EL (cell line): ENCODE measurements at places on chromosomes 3 and 15.

GRCh38 chr15:84921121-84921520 lies 36.7 kb downstream of the SLC28A1 start:
- DNase-seq = peak; percentile 27

GRCh38 chr3:122258757-122259371 lies 66.2 kb upstream of the CSTA start:
- peak; percentile 68 for DNase-seq

GRCh38 chr15:33858836-33859235 lies 109.5 kb upstream of the CHRM5 start:
- no peak for DNase-seq

GRCh38 chr15:80970658-80971057 lies 19.0 kb downstream of the MESD start:
- no peak for DNase-seq

- DNase-seq = peak; percentile 59
These were observed 393.1 kb downstream of the DIPK2A start for GRCh38 chr3:144364737-144365136.

DNA sequence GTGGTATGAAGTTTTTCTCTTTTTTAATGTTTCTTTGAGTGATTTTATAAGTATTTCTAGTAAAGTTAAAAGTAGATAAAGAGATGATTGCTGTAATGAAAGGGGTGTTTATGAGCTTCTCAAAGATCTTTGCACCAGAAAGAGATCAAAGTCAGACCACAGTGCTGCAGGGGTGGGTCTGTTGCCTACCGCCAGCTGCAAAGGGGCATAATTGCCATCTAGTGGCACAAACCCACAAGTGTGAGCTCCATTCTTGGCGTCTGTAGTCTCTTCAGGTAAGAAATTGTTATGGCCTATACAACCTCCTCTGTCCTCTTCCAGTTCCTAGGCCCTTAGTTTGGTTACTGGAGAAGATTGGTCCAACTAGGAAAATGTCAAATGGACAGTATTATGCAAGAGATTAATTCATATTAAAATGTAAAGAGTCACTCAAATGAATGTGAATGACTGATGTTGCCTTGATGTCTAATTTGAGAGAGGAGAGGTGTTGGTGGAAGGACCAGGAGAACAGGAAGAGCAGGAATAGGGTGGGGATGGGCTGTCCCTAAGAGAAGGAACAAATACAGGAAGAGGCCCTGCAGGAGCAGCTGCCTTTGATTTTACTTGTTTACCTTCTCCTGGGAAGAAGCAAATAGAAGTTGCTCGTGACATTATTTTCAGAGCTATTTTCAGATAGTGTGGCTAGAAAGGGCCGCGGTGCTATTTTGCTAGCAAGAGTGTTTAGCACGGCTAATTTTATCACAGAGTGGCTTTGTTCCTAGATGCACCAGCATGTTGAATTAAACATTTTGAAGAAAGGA lies 53.0 kb upstream of the GSK3B start:
- no peak for DNase-seq

DNA sequence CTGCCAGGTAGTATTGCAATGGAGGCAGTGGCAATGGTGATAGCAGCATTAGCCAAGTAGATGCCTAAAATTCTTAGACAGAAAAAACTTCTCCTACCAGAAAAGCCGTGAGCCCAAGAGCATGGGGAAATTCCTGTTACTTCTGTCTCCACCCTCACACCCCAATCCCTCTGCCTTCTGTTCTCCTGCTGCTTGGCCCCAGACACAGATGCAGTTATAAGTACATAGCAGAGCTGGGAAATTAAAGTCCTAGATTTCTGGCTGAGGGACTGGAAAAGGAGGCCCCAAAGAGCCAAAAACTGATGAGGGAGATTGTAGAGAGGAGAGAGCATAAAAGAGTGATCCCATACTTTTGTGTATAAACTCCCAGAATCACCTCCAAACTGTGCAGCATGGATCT lies 166.9 kb downstream of the SMAD6 start:
- DNase-seq = no peak

DNA sequence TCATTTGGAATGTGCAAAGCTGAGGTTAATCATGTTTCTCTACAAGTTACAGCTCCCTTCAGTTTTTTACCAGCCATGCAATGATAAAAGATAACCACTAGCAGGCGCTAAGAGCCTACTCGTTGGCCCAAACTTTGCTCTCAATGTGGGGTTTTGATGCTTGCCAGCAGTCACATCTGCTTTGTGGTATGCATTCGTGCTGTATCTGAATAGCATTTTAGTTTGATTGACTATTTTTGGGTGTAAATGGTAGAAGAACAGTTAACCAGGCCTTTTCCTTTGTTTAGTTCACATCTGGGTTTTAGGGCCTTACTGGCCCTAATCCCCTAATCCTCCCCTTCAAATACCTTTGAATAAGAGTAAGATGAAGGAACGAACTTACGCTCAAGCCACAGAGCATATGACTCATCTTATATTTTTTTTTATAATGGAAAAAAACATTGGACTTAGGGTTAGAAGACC lies 4.4 kb upstream of the CLDN11 start:
- DNase-seq = peak; percentile 85

DNA sequence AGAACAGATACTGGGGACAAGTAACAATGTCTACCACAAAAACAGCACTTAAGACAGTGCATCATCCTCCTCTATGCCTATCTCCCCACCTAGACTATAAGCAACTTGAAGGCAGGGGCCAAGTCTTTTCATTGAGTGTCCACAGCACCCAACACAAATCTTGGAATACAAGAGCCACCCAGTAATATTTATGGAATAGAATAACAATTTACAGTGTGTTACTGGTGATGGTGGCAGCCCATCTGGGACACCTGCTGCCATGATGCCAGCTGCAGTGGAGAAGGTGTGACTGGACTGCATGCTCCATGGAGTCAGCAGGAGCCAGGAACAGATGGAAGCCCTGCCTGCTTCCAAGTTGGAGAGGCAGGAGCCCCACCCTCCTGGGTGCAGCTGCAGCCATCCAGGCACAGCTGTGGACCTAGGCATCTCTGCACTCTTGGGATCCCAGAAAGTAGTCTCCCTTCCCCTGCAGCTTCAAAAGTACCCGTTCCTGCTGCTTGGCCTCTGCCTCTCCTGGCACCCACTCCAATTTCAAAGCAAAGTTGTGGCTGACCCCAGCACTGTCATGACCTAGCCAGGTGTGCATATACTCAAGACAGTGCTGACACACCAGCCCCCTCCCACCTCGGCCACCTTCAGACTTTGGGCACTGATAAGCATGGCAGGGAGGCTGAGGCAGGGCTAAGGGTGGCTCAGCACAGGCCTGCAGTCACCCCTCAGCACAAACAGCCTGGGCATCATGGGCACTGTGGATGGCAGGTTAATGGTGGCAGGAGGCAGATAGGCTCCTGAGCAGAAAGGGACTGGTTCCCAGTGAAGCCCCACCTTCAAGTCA lies 94.5 kb downstream of the TPRA1 start:
- no peak for DNase-seq

GRCh38 chr15:88498996-88499395 lies 31.5 kb downstream of the MRPS11 start:
- DNase-seq = no peak

DNA sequence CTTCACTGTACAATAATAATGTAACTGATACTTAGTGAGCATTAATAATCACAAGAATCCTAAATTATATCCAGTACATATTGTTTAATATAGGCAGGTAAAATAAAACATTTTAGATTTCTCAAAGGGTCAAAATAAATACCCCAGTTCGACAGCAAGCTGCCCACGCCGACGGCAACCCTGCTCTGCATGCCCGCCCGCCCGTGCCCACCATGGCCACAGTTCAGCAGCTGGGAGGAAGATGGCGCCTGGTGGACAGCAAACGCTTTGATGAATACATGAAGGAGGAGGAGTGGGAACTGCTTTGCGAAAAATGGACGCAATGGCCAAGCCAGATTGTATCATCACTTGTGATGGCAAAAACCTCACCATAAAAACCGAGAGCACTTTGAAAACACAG lies 22.9 kb downstream of the BTBD1 start:
- DNase-seq = no peak

GRCh38 chr3:130430266-130430665 lies 84.8 kb downstream of the COL6A5 start:
- DNase-seq = no peak

DNA sequence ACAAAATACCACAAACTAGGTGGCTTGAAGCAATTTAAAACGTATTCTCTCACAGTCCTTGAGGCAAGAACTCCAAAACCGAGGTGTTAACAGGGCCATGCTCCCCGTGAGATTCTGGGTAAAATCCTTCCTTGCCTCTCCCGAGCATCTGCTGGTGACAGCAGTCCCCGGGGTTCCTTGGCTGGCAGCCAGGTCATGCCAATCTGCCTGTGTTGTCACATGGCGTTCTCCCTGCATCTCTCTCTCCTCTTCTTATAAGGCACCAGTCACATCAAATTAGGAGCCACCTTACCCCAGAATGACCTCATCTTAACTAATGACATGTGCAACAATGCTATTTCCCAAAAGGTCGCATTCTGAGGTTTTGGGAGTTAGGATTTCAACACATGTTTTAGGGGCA lies 26.3 kb upstream of the LRRN1 start:
- DNase-seq = no peak

GRCh38 chr3:160686955-160687535 lies 10.1 kb downstream of the ARL14 start:
- peak; percentile 36 for DNase-seq

DNA sequence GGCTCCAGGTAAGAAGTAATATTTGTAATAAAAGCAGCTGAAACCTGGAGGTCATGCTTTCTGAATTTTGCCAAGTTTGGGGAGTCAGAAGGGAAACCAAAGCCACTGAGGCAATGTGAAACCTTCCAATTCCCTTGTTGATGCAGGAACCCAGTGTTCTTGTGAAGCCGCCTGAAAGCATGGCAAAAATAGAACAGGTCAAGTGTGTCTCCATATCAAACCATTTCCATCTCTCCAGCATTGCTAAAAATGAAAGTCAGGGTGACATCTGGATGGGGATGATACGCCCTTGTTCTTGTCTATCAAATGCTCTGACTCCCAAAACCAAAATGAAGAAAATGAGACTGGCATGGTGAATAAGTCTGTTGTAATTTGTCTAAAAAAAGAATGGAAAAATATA lies 362.5 kb downstream of the VPS13C start:
- DNase-seq = no peak

- peak; percentile 74 for DNase-seq
These were observed 18.2 kb downstream of the ABTB1 start for GRCh38 chr3:127690823-127691452.

GRCh38 chr3:20935791-20936190 lies 749.8 kb upstream of the SGO1 start:
- peak; percentile 1 for DNase-seq

DNA sequence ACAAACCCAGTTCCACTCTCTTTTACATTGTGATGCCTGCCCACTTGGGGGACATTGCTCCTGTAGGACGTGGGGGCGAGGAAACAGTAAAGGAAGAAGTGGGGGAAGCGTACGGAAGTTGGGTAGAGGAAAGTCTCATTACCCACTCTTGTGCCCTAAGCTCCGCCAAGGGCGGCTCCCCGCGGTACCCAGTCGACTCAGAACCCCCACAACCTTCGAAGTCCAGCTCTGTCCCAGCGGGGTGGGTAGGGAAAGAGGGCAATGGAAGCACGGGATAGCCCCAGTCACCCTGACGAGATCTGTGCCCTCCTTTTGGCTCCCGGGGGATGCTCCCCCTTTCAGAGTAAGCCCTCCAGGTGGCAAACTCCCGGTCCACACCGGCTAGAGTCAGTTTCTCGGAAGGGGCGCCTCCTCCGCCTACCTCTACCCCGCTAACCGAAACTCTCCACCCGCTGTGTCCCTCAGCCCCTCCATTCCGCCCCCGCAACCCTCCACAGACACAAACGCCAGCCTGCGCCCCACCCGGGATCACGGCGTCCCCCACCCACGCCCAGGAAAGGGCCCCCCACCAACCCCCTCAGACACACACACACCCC lies 527 bp downstream of the CSNK1G1 start:
- DNase-seq = peak; percentile 33

GRCh38 chr3:1766384-1766783 lies 332.3 kb upstream of the CNTN4 start:
- no peak for DNase-seq

- DNase-seq = peak; percentile 42
These were observed 107.1 kb downstream of the OXSM start for GRCh38 chr3:25897019-25897418.

GRCh38 chr3:14486460-14486859 lies 53.7 kb downstream of the GRIP2 start:
- DNase-seq = no peak

DNA sequence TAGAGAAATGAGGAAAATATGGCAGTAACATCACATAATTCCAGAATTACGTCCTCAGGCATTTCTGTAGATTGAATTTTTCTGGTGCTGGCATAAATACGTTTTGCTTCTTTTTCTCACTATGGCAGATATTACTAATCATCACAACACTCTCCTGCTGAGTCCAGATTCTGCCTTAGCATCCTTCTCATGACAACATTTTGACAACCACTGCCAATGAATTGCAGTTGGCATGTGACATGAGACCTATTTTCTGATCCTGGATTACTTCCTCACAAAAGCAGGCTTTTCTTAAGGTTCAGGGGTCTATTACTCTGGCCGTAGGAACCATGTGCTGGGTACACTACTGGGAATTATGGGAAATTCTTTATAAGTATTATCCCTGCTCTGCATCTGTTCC lies 22.5 kb upstream of the ARL6 start:
- DNase-seq = no peak

GRCh38 chr15:89735773-89736172 lies 15.3 kb downstream of the MESP1 start:
- DNase-seq = no peak

DNA sequence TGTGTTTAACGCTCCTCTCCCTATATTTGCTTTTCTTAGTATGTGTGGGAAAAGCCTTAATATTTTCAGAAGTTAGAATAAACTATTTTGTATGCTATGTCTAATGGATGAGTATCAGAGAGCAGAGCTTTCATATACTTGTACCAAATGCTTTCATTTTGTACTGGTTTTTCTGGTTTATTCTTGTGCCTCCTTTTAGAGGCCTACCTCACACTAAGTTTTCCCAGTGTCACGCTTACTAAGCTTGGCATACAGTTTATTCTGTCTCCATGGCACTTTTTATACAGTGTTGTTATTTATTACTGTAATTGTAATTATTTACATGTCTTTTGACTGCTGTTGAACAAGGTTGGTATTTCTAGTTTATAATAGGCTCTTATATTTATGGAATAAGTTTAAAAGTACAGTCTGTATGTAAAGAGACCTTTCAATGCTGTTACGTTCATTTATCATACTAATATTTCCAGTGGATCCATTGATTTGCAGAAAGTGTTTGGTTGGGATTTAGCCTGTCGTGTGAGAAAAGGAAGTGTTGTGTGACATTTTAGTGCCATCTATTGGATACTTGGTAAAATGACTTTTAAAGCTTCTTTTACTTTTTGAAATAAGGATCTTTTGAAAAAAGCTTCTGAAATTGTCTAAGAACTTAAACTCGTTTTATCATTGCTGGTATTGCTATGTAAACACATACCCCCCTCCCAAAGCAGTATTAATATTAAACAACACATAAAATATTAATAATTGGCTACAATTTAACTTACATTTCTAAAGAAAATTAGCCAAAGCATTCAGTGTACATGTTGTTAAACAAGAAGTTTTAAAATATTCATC lies 5.2 kb upstream of the EBLN2 start:
- peak; percentile 58 for DNase-seq

DNA sequence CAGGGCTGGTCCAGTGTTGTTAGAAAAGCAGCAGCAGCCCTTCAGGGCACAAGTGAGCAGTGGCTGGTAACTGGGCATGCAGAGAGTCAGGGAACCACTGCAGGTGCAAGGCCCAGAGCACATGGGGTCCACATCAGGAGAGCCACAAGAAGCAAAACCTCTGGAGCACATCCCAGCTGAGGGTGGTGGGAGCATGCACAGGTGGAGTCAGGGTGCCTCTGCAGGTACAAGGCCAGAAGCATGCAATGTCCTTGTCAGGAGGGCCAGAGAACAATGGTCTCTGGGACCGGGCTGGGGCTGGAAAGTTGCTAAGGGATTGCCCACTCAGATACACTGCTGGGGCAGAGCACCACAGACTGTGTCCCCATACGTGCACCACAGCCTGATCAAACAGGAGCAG lies 226.1 kb upstream of the UBE2E2 start:
- DNase-seq = no peak
